ENCODE measurements at places on chromosomes 3 and 15.

DNA sequence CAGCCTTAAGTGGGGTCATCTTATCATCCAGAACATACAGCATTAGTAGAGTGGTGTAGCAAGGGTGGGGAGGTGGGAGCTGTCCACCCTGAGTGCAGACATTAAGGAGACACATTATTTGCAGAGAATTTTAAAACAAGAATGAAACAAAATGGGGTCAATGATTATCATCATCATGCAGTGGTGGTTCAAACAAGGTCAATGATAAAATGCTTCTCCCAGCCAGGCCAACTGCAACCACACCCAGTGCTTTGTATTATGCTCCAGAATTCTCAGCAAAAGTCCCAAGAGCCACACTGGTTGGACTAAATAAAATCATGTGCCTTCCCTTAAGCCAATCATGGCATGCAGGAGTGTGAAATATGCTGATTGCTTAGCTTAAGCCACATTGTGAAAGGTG lies 96.7 kb upstream of the FHIT start:
- DNase-seq = no peak

- no peak for DNase-seq
Observed at GRCh38 chr15:44584162-44584749, 47.3 kb downstream of the EIF3J start.

- no peak for DNase-seq
Observed at GRCh38 chr3:112366522-112366921, 33.6 kb downstream of the CD200 start.

- DNase-seq = no peak
Observed at GRCh38 chr15:63067976-63068743, 25.6 kb downstream of the TPM1 start.

DNA sequence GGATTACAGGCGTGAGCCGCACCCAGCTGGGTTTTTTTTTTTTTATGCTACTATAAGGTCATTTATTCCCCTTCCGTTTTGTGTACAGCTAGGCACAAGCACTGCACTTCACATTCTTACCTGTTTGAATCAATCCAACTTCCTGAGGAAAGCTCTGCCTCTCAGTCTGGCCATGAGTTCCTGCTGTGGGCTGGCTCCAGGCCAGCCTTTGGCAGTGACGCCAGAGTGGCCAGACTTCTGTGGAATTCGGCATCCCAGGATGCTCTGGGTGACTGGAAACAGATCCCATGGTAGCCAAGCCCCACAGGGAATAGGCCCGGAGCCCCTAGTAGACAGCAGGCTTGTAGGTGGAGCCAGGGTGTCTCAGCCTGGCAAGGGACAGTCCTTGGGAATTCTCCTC lies 21.5 kb upstream of the TIMP4 start:
- DNase-seq = no peak

DNA sequence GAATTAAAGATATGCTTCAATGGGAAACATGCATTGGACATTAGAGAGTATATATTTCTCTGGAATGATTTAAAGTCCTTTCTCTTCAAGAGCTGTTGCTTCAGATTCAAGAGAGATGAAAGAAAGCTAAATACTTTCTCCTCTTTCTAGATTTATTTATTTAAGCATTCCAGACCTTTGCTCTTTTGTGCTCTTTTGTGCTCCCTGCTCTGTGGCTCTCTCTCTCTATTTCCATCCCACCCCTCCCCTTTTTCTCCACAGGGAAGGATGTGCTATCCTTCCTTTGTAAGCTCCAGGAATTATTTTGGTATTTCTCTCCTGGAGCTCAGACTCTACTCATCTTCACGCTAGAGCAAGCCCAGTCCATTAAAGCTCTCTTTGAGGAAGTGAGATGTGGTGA lies 871.9 kb upstream of the GBE1 start:
- DNase-seq = no peak

DNA sequence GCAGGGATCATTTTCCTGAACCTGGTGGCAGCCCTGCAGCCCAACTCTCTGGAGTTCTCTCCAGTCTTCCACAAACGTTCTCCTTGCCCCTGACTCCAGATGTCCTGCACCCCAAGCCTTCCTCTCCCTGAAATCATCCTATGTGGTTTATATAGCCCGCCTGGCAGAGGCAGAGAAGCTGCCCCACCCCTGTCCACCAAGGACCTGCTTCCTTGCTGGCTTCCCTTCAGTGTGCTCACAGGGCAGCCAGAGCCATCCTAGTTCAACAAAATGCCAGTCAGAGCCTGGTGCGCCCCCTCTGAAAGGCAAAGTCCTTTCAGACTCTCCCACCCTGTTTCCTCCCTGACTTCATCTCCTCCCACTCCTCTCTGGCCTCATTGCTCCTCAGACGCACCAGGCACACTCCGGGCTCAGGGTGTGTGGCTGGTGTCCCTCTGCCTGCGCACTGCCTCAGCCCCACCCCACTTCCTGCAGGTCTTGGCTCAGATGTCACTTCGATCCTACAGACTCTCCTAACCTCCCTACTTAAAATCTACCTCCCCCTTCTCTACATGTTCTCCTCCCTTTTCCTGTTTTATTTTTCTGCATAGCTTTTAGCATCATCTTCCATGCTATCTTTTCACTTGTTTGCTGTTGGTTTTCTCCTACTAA lies 5.9 kb downstream of the KBTBD13 start:
- no peak for DNase-seq

DNA sequence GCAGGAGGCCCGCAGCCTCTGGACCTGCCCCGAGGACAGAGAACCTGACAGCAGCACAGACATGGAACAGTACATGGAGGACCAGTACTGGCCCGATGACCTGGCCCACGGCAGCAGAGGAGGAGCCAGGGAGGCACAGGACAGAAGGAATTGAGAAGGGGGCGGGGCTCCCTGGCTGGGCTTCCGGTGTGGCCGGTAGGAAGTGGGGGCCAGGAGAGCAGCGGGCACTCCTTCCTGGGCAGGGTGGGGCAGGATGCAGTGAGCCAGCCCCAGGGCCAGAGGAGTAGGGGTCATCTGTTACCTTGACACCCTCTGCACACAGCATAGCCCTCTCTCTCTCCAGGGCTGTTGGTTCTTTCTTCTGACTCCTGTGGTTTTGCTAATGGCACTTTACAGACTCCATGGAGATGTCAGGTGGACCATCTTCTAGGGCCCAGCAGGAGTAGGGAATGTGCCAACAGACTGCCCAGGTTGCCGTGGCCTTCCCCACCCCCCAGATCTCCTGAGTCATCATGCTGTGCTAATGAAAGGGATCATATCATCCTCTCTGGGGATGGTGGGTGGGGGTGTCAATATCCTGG lies 8.6 kb upstream of the ISG20 start:
- DNase-seq = no peak

DNA sequence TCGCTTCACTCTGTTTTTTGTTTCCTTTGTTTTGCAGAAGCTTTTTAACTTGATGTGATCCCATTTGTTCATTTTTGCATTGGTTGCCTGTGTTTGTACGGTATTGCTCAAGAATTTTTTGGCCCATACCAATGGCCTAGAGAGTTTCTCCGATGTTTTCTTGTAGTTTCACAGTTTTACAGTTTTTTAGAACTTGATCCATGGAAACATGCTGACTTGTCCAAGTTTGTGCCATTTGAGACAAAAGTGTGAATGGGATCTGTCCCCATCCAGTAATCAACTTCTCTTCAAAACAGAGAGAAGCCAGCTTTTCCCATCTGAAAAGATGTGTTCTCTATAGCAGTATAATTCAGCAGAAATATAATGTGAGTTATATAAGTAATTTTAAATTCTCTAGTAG lies 266.5 kb upstream of the LRTM1 start:
- DNase-seq = no peak

GRCh38 chr3:34782871-34783270 lies 856.5 kb upstream of the ARPP21 start:
- no peak for DNase-seq

DNA sequence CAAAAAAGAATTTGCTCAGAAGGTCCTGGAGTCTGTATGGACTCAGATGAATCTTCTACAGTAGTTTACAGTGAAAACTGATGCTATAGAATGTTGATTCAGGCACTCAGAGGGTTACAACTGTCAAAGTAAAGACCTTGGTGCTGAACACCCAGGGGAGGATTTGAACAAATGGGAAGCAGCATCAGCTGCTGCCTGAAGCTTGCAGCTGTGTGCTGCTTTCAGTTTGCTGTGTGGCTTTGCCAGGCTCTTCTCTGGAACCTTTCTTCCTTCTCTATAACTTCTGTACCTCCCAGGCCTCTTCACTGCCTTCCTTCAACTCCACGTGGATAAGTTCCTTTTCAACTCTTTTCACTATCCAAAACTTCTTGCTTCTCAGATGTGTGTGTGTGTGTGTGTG lies 214.2 kb downstream of the GRM7 start:
- DNase-seq = no peak

DNA sequence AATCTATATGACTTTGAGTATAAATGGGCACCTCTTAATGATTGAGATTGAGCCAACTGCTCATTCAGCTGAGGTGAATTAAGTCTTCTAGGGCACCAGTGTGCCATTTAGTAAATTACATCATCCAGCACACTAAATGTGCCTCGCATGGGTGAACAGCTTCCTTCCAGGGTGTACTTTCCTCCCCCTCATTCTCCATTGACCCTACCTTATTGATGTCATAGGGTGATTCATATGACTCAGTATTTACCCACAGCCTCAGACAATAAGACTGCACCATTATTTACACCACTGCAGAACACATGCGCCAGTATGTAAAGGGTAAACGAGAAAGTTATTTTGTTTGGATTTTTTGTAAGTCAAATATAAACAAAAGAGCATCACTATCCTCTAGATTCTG lies 185.2 kb upstream of the ARL6 start:
- DNase-seq = no peak

- DNase-seq = peak; percentile 63
Observed at GRCh38 chr15:58724466-58724865, 25.0 kb downstream of the ADAM10 start.

- no peak for DNase-seq
Observed at GRCh38 chr3:152610622-152611021, 224.3 kb upstream of the P2RY1 start.

DNA sequence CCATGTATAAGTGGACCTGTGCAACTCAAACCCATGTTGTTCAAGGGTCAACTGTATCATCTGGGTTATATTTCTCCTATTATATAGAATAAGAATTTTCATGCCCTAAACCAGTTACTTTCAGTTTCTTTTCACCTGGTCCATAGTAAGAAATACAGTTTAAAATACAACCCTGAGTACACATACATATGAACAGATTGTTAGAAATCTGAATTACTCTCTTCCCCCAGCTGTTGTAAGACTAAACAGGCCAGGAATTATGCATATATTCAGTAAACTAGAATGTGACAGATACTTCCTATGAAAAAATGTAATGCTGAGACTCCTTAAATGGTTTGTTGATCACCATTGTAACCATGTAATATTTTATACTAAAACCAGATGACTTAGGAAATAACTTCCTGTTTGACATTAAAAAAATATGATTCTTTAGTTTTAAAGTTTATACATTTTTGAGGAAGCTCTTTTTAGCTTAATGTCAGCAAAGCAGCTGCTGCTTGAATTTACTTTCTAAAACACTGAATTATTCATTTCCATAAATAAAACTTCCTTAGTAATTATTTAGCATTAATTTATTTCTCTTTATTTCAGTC lies 52.5 kb upstream of the ZCWPW2 start:
- no peak for DNase-seq

DNA sequence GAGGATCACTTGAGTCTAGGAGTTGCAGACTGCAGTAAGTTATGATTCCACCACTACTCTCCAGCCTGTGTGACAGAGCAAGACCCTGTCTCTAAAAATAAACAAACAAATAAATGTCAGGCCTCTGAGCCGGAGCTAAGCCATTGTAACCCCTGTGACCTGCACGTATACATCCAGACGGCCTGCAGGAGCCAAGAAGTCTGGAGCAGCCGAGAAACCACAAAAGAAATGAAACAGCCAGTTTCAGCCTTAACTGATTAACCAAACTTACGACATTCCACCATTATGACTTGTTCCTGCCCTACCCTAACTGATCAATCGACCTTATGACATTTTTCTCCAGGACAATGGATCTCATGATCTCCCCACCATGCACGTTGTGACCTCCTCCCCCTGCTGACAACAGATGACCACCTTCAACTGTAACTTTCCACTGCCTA lies 32.5 kb upstream of the ZKSCAN7 start:
- DNase-seq = no peak

DNA sequence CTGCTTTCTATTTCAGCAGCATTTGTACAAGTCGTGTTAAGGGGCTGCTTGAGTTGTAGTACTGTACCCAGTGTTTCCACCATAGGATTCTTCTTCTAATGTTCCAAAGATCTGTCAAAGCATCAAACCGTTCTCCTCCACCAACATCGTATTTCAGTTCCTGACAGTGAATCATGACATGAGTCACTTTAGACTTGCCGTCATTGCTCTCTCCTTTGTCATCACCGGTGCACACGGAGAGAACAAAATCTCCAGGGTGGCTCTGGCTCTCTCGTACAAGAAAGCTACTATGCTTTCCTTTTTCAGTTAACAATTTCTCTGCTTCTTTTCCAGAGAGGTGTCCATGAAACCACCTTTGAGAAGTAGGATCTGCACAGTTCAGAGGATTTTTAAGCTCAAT lies 270.9 kb upstream of the CCDC54 start:
- no peak for DNase-seq

- no peak for DNase-seq
Observed at GRCh38 chr3:102181175-102181920, 253.5 kb upstream of the ZPLD1 start.

GRCh38 chr3:171389491-171389890 lies 70.7 kb downstream of the TNIK start:
- no peak for DNase-seq
